ENCODE measurements at places on chromosomes 12 and 14.

DNA sequence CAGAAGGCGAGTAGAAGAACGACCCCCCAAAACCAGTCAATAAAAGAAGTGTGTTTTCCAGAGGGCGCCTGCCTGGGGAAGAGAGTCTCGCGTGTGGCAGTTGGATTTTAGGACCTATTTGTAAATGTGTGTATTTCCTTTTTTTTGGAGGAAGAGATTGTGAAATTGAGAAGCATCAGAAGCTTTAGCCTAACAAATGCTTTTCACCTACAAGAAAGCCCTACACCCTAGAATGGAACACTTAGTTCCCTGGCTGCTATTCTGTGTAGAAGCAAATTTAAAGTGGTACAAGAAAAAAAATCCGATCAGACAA lies 1.3 kb downstream of the RCOR1 start:
- H3K36me3 ChIP-seq, result no peaks in the 10 kb centered on the region
- H3K27ac ChIP-seq, result peak overlapping the region; percentile 1
- H3K27me3 ChIP-seq, result peaks cover 7% of the 10 kb centered on the region
- peak overlapping the region; percentile 87 for H3K4me3 ChIP-seq
- peaks cover 12% of the 10 kb centered on the region for H3K4me1 ChIP-seq

DNA sequence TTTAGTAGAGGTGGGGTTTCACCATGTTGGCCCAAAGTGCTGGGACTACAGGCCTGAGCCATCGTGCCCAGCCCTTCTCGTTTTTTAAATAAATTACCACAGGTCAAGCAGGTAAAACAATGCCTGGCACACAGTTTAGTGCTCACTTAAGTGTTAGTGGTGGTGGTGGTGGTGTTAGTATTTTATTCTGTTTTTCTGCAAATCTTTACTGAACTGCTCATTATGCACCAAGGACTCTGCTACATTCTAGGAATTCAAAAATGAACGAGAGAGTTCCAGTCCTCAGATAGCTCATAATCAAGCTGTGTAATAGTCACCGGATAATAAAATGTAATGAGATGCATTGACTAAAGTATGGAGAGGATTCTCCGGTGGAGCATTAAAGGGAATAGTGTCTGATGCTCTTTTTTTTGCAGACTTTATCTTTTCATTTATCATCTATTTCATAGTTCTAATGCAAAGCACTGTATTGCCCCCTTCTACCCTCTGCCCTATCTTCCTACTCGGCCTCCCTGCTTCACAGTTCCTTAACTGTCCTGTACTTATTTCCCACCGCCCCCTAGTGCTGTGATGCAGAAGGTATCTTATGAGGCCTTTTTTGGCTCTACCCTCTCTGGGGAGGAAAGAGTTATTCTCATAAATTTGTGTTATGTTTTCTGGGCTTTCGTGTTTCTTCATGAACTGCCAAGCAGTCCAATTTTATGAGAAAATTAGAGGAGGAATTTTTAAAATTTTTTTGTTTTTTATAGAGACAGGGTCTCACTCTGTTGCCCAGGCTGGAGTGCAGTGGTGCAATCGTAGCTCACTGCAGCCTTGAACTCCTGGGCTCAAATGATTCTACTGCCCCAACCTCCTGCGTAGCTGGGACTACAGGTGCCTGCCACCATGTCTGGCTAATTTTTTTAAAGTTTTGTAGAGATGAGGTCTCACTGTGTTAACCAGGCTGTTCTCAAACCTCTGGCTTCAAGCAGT lies 1.0 kb downstream of the ITFG2 start:
- H3K4me1 ChIP-seq, result peaks cover 14% of the 10 kb centered on the region
- peak; percentile 53 for DNase-seq
- peak overlapping the region; percentile 100 for H3K27ac ChIP-seq
- H3K27me3 ChIP-seq, result peaks cover 13% of the 10 kb centered on the region
- no peaks in the 10 kb centered on the region for H3K36me3 ChIP-seq

DNA sequence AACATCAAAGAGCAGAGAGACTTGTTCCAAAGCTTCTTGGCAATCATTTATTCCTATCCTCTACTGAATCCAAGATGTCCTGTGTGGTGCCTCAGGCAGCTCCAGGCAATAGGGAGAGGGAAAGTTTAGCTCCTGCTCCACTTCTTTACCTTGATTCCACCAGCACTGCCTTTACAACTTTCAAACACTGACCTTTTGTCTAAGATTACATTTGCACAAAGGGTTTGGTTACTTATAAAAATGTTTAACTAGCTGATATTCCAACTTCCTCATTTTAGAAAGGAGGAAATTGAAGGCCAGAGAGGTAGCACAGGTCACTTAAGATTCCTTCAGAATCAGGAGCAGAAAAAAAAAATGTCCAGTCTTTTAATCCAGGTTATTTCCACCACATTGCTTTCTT lies 192.7 kb downstream of the BTG1 start:
- no peak overlapping the region for H3K4me3 ChIP-seq
- no peaks in the 10 kb centered on the region for H3K27me3 ChIP-seq
- peaks cover 3% of the 10 kb centered on the region for H3K4me1 ChIP-seq

GRCh38 chr12:104626069-104626837 lies 169.5 kb downstream of the CHST11 start:
- H3K27me3 ChIP-seq, result peaks cover 8% of the 10 kb centered on the region
- no peak overlapping the region for H3K27ac ChIP-seq
- no peak overlapping the region for H3K4me3 ChIP-seq

DNA sequence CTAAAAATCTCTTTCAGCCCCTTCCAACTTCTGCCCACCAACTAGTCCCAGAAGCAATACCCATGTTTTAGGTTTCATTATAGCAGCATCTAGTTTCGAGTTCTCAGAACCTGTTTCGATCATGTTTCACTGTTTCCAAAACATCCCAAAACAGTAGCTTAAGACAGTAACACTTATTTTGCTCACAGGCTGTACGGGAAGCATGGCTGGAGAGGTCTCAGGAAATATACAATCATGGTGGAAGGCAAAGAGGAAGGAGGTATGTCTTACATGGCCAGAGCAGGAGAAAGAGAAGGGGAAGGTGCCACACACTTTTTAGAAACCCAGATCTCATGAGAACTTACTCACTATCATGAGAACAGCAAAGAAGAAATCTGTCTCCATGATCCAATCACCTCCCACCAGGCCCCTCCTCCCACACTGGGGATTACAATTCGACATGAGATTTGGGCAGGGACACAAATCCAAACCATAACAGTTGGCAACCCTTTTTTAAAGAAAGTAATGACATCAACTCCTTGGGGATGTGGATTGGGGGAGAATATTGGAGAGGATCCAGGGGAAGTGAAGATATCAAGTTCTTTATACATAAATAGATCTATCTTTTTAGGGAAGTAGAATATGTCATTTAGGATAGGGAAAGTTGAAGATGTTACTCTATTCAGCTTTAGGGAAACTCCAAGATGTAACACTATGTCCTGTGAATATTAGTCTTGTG lies 269.9 kb upstream of the PLEKHG7 start:
- no peak overlapping the region for H3K4me3 ChIP-seq
- DNase-seq, result no peak
- H3K36me3 ChIP-seq, result no peaks in the 10 kb centered on the region
- H3K27ac ChIP-seq, result no peak overlapping the region
- H3K27me3 ChIP-seq, result peaks cover 3% of the 10 kb centered on the region

DNA sequence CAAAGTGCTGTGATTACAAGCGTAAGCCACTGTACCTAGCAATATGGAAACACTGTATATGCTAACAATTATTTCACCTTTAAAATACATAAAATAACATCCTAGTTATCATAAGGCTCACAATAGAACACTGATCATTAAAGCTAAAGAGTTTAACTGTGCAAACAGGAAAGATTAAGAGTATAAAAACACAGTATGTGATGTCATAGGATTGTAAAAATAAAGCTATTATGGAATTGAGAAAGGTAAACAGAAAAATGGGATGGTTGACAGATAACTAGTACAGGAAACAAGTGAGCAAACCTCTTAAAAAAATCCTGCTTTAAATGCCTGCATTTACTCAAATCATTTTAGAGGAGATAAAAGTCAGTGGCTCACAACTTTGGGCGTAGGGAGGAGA lies 10.8 kb upstream of the IPO8 start:
- H3K4me3 ChIP-seq, result no peak overlapping the region
- no peaks in the 10 kb centered on the region for H3K27me3 ChIP-seq
- peaks cover 5% of the 10 kb centered on the region for H3K36me3 ChIP-seq
- no peaks in the 10 kb centered on the region for H3K4me1 ChIP-seq
- no peak for DNase-seq
- no peak overlapping the region for H3K27ac ChIP-seq

DNA sequence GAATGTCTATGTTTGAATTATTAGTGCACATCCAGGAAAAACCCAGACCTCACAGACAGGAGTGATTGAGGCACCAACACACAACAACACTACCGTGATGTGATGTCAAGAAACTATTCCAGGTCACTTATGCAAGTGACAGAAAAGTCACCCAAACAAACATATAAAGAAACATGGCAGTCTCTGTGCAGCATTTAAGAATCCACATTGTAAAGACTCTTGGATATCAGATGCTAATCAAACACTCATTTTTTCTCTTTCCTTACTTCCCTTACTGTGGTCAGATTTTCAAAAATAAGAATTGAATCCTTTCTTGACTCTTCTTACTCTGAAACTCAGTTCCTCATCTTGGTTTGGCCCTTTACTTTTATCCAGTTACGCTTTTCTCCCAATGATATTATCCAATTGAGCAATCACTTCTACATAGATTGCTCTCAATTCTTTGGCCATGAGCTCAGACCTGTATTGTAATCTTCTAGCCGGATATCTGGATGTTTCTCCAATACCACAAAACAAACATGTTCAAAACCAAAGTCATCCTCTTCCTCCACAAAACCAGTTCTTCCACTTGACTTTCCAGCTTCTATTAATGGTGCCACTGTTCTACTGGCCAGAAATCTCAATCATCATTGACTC lies 115.4 kb downstream of the DUSP6 start:
- no peaks in the 10 kb centered on the region for H3K36me3 ChIP-seq
- H3K27ac ChIP-seq, result no peak overlapping the region
- H3K4me1 ChIP-seq, result no peaks in the 10 kb centered on the region
- no peak overlapping the region for H3K4me3 ChIP-seq
- no peak for DNase-seq

DNA sequence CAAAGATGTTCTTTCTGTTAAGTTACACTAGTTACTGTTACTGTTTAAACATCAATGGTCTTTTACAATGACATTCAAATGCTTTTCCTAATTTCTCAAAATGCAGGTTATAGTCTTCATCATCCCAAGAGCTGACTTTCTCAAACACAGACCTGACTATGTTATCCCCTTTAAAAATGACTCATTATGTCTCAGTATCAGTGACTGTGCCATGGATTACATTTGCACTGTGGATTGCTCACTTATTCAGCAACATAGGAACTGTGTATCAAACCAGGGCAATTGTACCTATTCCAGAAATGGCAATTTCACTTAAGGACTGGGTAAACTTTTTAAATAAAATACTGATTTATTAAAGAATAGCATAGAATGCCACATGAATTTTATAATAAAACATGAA lies 630.2 kb upstream of the NOVA1 start:
- DNase-seq, result no peak
- H3K36me3 ChIP-seq, result peaks cover 4% of the 10 kb centered on the region
- no peak overlapping the region for H3K4me3 ChIP-seq
- H3K27ac ChIP-seq, result no peak overlapping the region
- H3K27me3 ChIP-seq, result peaks cover 2% of the 10 kb centered on the region

GRCh38 chr12:116091579-116091978 lies 185.9 kb downstream of the MED13L start:
- H3K36me3 ChIP-seq, result no peaks in the 10 kb centered on the region
- peaks cover 9% of the 10 kb centered on the region for H3K4me1 ChIP-seq
- no peak overlapping the region for H3K4me3 ChIP-seq
- no peak overlapping the region for H3K27ac ChIP-seq

DNA sequence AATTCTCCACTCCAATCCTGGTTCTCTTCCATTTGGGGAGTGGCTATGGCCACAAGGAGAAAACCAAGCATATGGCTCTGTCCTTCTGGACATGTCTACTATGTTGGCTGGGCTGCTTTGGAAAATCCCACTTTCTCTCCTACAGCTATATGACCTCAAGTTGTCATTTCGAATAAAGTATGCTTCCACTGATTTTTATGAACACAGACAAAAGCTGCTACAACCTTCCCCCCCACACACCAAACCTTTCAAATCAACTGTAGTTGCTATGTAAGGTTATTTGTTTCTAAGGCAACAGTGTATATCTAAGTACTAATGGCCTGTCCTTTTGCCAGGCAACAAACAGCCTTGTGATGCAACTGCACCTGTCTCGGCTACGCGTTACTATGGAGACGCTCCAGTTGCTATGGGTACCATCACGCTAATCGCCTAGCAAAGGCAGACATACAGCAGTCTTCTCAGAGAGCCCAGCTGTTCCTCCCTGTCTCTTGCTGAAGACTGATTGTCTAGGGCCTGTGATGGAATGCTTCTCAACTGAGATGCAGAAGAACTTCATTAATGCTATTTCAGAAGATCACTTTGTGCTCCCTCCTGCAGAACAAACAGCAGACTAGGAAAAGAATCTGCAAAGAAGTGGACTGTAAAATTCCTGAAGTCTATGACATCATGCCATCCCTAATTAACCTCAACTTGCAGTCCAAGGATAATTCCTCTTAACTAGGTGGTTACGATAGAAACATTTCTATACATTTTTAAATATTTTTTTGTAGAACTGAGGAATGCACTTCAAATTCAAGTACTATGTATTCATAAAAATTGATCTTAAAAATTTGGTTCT lies 67.6 kb downstream of the FOXN3 start:
- peaks cover 12% of the 10 kb centered on the region for H3K36me3 ChIP-seq
- H3K4me3 ChIP-seq, result peak overlapping the region; percentile 63
- DNase-seq, result peak; percentile 86
- H3K27ac ChIP-seq, result peak overlapping the region; percentile 94
- H3K4me1 ChIP-seq, result peaks cover 41% of the 10 kb centered on the region

DNA sequence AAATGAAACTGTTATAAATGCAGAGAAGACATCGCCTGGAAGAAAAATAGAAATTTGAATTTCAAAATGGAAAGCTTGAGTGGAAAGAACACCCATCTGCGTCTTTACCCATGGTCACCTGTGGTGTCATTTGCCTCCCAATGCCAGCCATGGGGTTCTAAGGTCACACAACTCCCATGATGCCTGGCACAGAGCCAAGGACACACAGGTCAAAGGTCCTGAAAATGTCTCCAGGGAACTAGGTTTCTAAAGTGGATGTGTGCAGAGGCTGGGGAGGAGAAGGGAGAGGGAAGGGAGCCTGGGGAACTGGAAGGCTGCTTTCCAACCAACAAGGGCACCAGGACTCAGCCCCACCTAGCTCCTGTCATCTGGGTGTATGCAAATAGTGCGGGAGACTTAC lies 724.0 kb upstream of the TMEM132C start:
- no peaks in the 10 kb centered on the region for H3K36me3 ChIP-seq
- DNase-seq, result no peak
- H3K4me3 ChIP-seq, result peak overlapping the region; percentile 20
- H3K27ac ChIP-seq, result peak overlapping the region; percentile 46
- peaks cover 5% of the 10 kb centered on the region for H3K27me3 ChIP-seq
- peaks cover 7% of the 10 kb centered on the region for H3K4me1 ChIP-seq

Data from glutamatergic neuron (in vitro differentiated cells).